Stromal cell of bone marrow (primary cell): ENCODE measurements at places on chromosomes 3 and 15.

DNA sequence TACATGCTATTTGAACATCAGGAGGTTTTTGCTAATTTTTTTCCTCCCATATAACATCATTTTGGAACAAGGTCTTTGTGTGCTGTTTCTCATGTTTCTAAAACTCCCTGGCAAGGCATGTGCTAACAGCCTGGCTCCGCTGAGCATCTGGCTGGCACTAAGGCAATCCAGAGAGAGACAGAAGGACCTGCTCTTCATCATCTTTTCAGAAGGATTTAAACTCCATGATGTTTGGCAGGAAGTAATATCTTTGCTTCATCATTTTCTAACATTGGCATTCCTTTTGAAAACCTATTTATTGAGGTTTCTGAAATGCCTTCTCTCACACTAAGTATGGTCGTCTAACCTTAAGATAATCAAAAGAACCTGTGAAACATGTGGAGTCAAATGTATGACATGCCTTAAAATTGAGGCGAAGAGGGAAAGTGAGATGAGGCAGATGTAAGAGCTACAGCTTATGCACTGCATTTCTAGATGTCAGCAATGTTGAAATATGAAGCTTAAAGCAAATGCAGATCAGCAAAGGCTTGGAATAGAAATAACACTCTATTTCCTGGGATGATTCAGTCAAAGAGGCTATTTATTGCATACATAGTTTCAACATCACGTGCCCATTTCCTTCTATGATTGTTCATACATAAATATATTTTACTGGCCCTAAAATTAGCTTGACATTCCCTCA lies 592.0 kb downstream of the ZNF385D start:
- peak; percentile 23 for DNase-seq

GRCh38 chr15:35909414-35909813 lies 363.4 kb upstream of the DPH6 start:
- DNase-seq, result no peak

DNA sequence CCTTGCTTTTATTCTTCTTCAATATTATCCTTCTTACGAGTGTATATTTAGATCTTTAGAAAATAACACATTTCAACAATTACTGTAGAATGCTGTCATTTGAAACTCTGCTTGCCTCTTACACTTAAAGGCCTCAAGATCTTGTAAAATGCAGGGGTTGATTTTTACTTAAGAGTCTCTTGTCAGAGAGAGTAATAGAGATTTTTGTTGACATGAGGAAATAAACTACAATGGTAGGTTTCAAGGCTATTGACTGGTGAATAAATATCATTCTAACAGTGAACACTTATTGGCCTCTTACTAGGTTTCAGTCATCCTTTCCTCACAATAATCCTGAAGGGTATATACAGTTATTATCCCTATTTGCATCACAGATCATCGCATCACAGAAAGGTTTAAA lies 344.6 kb downstream of the GBE1 start:
- DNase-seq, result no peak

GRCh38 chr3:107976202-107976800 lies 114.5 kb downstream of the CD47 start:
- DNase-seq, result no peak

DNA sequence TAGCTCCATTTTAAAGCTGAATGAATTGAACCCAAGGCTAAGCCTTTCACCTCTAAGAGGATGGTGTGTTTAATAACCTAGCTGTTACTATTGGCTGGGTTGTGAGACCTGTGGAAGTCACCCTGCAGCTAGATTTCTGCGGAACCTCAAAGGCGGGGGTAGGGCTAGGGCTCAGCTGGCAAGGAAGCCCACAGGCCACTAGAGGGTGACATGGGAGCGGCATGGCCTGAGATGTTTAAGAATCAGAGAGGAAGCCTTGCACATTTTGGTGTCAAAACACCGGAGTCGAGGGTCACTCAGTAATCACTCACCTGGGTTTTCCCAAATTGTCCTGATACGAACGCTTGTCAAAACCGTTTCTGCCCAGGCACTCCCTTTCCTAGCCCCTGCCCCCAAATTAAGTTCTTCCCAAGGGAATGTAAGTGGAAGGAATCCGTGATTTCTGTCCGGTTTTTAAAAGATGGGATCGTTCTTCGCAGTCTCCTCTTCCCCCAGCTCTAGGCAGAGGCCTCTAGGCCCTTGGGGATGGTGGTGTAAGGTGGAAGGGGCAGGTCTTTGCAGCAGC lies 3.8 kb upstream of the ACAD9 start:
- DNase-seq, result no peak

- peak; percentile 38 for DNase-seq
These were observed 122.2 kb downstream of the KLHL25 start for GRCh38 chr15:85672332-85673084.

DNA sequence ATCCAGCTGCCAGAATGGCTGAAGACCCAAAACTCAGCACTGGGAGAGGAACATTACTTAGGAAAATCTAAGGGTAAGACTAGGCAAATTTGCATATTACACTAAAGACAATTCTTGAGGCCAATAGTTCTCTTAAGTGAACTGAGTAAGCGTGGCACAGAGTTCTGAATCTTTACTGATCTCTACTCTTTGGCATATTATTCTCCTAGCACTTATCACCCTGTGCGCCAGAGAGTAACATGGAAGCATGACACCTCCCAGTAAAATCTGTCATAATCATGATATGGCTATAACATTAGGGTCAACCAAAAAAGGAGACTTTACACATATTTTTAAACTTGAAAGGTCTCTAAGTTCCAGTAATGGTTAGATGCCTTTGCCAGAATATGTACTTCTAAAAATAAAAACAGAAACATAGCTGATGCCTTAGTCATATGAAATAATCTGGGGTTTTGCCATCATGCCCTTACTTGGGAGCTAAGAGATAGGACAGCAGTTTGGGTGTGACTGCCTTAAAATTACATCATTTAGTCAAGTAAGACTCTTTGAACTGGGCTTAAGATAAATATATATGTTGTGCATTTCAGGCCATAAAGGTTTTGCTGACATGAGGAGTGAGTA lies 290.5 kb downstream of the PLCL2 start:
- DNase-seq, result peak; percentile 52
